ENCODE measurements at places on chromosomes 13 and 19. TPM values are rescaled to one million over a fixed set of nuclear protein-coding genes. Genes with fewer than 3 reads are reported as not detected.

- DNase-seq, result no peak
Measured at GRCh38 chr13:39281539-39282150, 243.4 kb downstream of the NHLRC3 start.

- no peak for DNase-seq
Measured at GRCh38 chr13:47865883-47866282, 135.2 kb downstream of the SUCLA2 start.

GRCh38 chr19:14748601-14749000 lies 29.8 kb downstream of the ADGRE2 start:
- no peak for DNase-seq

- no peak for DNase-seq
Measured at GRCh38 chr19:13255041-13255718, 105.0 kb downstream of the IER2 start.

Gene TCF3
- 20.7 TPM for total RNA-seq

DNA sequence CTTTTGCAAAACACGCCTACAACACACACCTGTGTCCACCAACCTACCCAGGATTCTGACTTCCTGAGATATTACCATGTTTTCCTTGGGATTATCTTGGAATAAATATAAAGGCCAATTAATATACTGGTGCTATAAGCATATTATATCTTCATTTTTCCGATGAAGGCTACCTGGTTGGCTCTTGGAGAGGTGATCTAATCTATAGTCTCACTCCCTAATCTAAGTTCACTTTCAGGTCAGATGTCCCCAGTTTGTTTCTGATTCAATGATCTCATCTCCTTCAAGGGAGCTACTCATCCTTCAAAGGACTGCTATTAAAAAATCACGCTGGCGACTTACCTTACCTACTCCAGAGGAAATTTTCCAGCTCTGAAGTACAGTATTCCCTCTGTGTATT lies 517.5 kb downstream of the KLF5 start:
- no peak for DNase-seq

Gene ZNF729
- total RNA-seq, result not detected

DNA sequence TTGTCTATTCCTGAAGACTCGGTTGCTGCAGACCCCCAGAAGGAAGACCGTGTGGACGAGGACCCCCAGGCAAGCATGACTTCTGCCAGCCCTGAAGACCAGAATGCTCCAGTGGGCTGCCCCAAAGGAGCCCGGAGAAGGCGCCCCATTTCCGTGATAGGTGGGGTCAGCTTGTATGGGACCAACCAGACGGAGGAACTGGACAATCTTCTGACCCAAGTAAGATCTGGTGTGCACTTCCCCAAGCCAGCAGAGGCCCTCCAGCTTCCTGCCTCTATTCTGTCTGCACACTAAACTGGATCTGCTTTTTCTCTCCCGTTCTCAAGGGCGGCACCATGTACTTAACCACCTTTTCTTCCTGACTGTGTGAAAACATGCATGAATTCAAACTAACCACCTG lies 59.8 kb upstream of the C1QTNF9 start:
- DNase-seq, result no peak

Gene ARHGAP35
- 69.7 TPM for total RNA-seq

Gene FGF21
- not detected for total RNA-seq

Gene FXYD5
- 21.2 TPM for total RNA-seq

- peak; percentile 62 for DNase-seq
Measured at GRCh38 chr13:49220036-49220855, at the start of gene MLNR. Gene MLNR (plus strand): TSS chr13:49220338. CDS start chr13:49220338, 0 bp downstream.

DNA sequence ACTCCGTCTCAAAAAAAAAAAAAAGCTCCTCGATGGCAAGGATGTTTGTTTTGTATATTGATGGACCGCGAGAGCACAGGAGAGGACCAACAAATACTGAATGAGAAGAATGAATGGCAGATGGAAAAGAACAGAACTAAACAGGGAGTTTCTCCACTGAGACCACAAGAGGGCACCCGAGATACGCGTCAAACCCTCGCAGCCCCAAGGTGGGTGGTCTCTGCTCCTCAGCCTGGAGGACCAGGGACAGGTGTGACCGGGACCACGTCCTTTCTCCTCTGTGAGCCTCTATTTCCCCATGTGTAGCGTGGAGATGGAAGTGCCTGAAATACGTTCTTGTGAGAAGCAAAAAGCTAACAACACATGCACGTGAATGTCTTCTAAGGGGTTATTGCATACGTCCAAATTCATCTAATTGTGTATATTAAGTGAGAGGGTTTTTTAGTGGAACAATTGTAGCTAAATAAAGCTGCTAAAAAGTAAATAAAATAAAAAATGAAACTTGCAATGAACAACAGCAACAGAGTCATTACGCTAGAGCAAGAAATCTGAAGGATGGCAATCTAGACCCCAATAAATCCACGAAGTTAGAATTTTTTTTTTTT lies 8.3 kb upstream of the CDC42EP5 start:
- DNase-seq, result no peak

- DNase-seq, result peak; percentile 89
Measured at GRCh38 chr19:49136771-49137171, 17.4 kb downstream of the PPFIA3 start.

GRCh38 chr13:37211487-37211886 lies 106.0 kb upstream of the CSNK1A1L start:
- no peak for DNase-seq

DNA sequence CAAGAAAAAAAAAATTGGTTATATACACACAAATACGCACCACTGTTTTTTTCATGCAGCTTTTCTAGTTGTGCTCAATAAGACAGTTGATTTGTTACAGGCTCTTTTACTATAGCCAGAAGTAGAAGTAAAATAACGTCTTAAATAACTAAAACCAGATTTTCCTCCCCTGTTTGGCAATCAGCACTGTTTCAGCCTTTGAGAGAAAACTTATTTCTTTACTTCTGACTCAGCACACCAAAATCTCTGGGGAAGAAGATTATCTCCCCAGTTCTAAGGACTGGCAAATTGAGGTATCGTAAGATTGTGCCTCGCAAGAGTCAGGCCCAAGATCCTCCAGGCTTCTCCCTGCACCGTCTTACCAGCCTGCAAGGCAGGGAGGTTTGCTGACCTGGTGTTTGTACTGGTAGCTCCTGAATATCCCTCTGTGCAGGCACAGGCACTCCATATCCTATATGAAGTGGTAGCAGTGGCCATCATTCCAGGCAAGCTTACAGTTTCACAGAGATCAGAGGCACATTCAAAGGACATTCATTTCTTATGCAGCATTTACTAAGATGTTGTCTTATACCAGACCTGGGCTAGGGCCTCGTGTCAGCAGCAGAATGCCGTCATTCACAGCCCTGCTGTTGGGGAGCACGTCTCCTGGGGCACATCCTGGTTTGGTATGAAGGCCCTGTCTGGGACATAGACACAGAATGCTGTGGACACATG lies 268.2 kb downstream of the ZNF536 start:
- no peak for DNase-seq

DNA sequence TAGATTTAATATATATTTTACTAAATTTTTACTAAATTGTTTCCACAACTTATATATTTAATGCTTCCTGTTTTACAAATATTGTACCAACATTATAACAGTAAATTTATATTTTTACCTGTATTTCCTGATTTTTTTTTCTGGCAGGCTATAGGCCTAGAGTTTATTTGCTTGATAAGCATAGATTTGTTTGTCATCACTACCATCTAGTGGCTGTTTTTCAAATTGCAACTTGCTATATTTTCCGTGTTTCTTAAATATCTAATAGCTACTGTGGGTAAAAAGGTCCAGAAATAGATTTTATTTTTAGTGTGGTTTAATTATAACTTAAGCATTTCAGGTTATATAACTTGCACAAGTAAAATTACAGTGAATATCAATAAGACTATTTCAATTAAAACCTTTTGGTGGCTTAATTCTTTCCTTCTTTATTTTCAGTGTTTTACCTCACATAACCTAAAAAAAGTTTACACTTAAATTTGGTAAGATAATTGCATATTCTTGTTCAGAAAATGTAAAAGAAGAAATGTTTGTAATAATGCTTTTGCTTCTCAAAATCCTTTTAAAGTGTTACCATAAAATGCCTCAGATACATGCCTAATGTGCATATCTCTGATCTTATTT lies 60.6 kb downstream of the NDFIP2 start:
- no peak for DNase-seq

- DNase-seq, result no peak
Measured at GRCh38 chr13:27391471-27391870, 32.9 kb upstream of the GTF3A start.

Gene FLT3LG
- total RNA-seq, result 5.9 TPM

- no peak for DNase-seq
Measured at GRCh38 chr13:25659091-25659795, 287.5 kb downstream of the ATP8A2 start.

GRCh38 chr13:75473468-75473867 lies 8.5 kb downstream of the TBC1D4 start:
- no peak for DNase-seq

GRCh38 chr13:113161433-113161832 lies 3.0 kb downstream of the PROZ start:
- DNase-seq, result no peak

Gene UHRF1
- total RNA-seq, result 1.5 TPM

Gene LGALS14
- total RNA-seq, result not detected

- peak; percentile 93 for DNase-seq
Measured at GRCh38 chr19:2578901-2579677, 103.2 kb downstream of the GADD45B start.

GRCh38 chr13:106738186-106738678 lies 170.3 kb upstream of the ARGLU1 start:
- DNase-seq, result no peak

All from left ventricle myocardium superior (tissue), 1 donor.